NCI-H1048 (cell line): ENCODE measurements at places on chromosomes 11 and 22.

- no peak for DNase-seq
Measured at GRCh38 chr11:72329526-72329925, 85.5 kb upstream of the PHOX2A start.

DNA sequence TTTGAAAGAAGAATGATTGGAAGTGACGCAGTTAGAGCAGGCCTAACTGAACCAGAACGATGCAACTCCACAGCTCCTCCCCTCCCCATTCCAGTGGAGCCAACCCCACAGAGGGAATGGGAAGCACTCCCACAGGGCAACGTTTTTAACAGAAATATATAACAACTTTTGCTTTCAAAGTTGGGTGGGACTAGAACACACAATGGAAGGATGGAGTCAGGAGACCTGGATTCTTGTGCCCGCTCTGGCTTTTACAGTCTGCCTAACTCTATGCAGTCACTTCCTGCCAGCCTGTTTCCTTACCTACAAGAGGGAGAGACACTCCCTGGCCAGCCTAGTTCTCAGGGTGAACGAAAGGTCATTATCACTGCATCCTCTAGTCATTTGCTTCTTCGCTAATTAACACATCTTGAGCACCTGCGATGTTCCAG, 75.5 kb downstream of the PACSIN2 start:
- no peak for DNase-seq

GRCh38 chr22:35743326-35743860, 25.7 kb downstream of the APOL5 start:
- no peak for DNase-seq

GRCh38 chr11:105032495-105032894, 2.4 kb downstream of the CASP1 start:
- no peak for DNase-seq

GRCh38 chr11:4181782-4182721, 87.5 kb downstream of the RRM1 start:
- no peak for DNase-seq

DNA sequence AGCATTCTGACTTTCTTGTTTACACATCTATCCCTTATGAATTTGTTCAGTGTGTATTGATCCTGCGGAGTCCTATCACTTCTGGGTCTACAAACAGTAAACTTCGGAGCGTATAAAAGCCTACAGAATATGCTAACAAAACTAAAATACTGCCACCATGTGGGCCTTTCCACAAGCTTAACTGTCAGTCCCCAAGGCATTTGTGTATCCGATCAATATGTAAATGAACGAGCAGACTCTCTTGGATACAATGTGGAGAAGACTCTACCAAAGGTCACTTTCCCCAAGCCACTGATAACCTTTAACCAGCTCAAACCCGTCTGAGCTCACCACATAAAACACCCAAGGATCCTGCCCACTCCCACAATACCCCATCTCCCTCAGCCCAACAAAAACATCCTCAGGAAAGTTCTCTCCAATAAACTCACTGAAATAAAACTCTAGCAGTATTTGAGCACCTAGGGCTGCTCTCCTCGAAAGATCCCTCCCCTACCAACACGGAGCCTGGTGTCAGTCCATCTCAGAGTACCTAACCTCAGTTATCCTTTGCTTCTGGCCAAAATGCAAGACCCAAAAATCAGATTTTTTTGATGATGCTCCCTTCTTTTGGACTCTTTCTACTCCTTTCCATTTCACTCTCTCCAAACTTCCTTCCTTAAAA, 17.8 kb downstream of the ADA2 start:
- no peak for DNase-seq

DNA sequence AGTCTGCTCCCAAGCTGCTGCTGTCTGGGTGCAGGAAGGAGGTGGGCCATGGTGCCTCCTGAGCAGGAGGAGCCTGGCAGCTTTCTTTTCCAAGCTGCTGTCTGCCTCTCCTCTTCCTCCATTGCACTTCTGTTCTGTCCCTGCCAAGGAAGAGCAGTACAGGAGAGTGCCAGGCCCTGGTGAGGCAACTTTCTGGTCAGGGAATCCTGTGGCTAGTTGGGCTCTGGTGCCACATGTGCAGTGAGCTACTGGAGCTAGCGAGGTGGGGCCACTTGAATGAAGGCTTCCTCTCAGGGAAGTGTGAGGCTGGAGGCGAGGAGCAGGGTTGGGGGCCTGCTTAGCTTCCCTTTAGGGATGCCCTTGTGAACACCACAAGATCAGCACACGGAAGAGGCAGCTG, 90.0 kb downstream of the TSPAN18 start:
- DNase-seq, result no peak

- DNase-seq, result no peak
Measured at GRCh38 chr11:33227578-33228261, 29.5 kb upstream of the HIPK3 start.

DNA sequence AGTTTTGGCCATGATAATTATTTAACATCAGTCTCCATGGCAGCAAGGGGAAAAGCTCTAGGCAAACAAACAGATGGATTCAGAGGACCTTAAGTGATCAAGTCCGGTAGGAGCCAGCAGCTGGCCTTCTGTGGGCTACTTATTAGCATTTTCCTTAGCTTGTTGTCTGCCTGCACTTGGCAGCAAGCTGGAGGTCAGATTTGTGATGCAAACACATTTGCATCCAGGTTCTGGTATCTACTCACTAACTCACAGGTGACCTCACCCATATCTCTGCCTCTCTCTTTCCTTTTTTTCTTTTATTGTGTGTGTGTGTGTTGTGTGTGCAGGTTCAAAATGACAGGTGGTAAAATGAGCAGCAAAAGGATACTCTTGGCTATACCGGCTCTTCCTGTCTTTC, 32.3 kb downstream of the ARHGAP42 start:
- no peak for DNase-seq
